Stimulated activated CD8-positive, alpha-beta memory T cell treated with anti-CD3 and anti-CD28 coated beads, Interleukin-4, amount 100 ng/mL, for 1 hour (primary cell): ENCODE measurements at places on chromosomes 11 and 22.

- no peak for DNase-seq
Measured at GRCh38 chr11:24637520-24637919, 140.7 kb downstream of the LUZP2 start.

DNA sequence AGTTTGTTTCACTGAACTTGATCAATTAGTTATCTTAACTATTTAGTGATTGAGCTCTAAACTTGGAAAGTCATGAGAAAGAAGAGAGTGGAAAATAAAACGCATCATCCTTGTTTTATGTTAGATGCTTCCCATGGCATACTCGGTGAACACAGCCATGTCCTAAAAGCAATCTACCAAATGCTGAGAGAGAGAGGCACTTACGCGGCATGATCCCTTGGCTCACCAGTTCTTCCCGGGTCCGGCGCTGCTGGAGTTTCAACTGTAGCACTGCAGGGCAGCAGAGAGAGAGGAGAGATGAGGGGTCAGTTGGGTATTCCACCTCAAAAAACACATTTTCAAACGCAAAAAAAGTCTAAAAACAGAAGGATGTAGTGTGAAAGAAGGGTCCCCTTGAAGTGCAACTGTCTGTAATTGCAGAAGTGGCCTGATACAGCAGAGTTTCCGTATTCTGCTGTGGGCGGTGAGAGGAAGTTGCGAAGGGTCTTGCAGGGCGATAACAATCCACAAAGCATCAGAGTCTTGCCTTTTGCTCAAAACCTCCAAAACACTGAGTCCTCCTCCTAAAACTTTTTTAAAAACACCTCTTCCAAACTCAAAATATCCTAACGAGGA is 92.7 kb downstream of the SGSM3 start:
- DNase-seq, result peak; percentile 22

- no peak for DNase-seq
Measured at GRCh38 chr11:62508336-62509058, 38.1 kb downstream of the AHNAK start.

GRCh38 chr22:38827510-38827909 is 16.3 kb downstream of the NPTXR start:
- DNase-seq, result no peak

DNA sequence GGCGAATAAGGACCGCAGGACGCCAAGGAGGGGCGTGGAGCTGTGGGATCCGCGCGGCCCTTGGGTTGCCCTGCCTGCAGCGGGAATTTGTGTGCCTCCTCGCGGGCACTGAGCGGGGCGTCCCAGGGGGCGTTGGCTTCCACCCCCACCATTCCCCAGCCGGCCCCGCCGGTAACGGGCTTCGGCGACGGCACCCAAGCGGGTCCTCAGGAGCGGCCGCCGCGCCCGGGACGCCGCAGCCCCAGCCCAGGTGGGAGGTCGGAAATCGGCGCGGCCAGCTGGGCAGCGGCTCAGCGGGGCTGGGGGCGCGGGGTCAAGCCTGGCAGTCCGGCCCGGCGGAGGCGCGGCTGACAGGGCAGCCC is 320 bp downstream of the CLTCL1 start:
- DNase-seq, result no peak

- no peak for DNase-seq
Measured at GRCh38 chr22:20283674-20284066, 15.6 kb upstream of the RTN4R start.

DNA sequence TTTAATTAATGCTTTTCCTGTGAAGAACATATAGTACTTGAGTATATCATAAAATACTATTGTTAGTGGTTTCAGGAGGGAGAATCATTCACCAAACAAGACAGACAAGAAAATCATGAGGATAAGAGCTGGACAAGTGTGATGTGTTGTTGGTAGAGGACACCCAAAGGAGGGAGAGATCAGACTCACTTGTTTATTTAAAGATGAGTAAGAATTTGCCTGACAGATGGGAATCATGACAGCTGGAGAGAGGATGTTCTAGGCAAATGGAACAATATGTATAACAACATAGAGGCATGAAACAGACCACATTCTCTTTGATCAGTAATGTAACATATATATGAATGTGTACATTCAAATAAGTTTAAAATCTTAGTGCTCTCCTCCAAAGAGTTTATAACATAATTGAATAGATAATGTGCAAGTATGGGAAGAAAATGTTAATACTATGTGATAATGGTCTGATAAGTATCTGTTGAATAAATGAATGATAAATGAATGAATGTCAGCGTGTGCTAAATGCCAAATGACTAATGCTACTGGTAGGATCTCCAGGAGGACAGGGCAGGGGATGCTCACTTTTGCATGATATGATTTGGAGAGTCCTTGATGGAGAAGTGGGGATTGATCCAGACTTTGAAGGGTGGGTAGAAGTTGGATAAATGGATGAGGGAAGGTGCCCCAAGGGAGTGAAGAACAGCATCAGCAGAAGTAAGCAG is 228.9 kb upstream of the SORL1-AS1 start:
- DNase-seq, result no peak

- no peak for DNase-seq
Measured at GRCh38 chr11:94825481-94825880, 57.3 kb downstream of the AMOTL1 start.

GRCh38 chr22:45341498-45341897 is 31.8 kb downstream of the FAM118A start:
- DNase-seq, result no peak

GRCh38 chr11:123330071-123330470 is 100.0 kb upstream of the GRAMD1B start:
- DNase-seq, result no peak

GRCh38 chr22:36852056-36852973 is 8.5 kb upstream of the NCF4 start:
- DNase-seq, result no peak

- DNase-seq, result no peak
Measured at GRCh38 chr11:15963266-15963665, 393.1 kb downstream of the SOX6 start.

- DNase-seq, result no peak
Measured at GRCh38 chr11:118715245-118715831, 35.9 kb upstream of the TREH start.

DNA sequence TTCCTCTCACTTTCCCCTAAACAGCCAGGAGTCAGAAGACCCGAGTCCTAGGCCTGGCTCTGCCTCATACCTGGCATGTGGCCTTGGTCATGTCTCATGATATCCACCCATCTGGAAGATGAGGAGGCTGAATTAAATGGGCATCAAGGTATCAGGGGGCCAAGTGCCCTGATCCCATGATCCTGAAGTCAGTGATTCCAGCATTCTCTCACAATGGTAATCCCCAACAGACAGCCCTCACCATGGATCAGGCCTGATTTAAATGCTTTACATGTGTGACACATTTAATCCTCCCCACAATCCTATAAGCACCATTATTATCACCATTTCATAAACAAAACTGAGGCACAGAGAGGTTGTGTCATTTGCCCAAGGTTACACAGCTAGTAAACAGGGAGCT is 70.0 kb downstream of the PDE2A start:
- DNase-seq, result no peak

DNA sequence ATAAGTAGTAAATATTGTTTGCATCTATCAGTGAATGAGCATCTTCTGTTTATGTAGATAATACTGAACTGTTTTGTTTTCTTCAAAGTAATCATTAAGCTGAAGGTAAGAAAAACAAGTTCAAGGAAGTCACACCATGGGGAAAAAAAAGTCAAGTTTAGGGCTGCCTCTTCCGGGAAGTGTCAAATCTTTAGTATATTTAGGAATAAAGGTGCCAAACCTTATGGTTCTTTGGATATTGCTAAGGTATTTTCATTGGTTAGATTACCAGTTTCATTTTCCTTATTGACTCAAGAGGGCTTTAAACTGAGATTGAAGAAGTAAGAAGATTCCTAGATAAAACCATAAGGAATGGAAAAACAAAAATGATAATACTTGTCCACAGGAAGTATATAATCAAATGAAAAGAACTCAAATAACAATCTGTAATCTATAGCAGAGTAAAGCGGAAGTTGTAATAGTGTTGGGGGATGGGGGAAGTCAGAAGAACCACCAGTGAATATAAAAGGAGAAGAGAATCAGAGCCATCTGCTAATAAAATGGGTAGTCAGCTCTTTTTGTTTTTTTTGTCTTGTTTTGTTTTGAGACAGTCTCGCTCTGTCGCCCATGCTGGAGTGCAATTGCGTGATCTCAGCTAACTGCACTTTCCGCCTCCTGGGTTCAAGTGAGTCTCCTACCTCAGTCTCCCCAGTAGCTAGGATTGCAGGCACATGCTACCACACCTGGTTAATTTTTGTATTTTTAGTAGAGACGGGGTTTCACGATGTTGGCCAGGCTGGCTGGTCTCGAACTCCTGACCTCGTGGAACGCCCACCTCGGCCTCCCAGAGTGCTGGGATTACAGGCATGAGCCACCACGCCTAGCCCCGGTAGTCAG is 2.3 kb downstream of the ATM start:
- DNase-seq, result no peak

DNA sequence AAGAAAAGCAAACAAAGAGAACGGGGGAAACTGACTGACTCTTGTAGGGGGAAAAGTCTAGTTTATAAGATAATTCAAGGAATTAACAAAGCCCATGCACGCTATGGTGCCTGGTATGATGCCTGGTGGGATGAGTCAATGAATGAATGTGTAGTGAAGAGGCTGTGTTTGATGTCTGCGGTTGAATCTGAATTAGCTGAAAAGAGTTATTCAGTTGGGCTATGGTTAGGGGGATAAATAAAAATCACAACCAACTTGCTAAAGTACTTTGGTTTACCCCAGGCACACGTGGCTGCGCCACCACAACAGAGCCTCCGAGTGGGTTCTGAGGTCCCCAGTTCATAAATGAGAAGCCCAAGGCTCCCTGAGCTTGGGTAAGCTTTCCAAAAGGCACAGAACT is 369.3 kb upstream of the SYN3 start:
- DNase-seq, result no peak

DNA sequence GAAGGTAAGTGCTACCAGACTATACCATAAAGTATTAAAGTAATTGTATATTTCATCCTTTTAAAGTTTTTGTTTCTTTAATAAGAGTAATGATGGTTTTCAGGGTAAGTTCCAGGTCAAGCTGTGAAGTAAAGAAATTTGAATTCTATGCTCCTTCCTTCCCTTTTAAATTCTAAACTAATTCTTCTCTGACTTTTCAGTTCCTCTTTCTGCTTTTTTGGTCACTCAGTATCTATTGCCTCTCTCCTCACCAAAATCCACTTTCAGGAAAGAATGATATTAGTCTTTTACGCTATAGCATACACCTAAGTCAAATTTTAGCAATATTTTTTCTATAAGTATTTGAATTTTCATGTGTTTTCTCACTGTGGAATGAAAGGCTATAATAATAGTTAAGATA is 8.2 kb downstream of the MMP8 start:
- DNase-seq, result no peak

GRCh38 chr22:24542641-24543040 is 12.3 kb downstream of the GUCD1 start:
- DNase-seq, result no peak

GRCh38 chr22:20384865-20385264 is 9.1 kb upstream of the ZNF74 start:
- no peak for DNase-seq

DNA sequence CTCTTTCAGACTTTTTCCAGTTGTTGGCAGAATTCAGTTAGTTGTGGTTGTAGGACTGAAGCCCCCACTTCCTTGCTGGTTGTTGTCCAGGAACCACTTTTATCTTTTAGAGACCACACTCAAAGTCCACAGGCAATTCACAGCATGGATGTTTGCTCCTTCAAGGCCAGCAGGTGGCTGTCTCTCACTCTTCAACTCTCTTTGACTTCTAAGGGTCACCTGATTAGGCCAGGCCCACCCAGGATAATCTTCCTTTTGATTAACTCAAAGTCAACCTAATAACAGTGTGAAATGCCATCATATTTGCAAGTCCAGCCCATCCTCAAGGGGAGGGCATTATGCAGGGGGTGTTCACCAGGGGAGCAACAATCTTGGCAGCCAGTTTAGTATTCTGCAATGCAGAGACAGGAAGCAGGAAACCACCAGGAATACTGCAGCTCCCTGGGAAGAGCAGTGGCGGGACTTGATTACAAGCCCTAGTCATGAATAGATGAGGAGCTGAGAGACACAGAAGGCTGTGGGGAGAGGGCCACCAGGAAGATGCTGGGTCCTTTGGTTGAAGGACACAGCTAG is 52.4 kb downstream of the LRRC74B start:
- no peak for DNase-seq
